ENCODE measurements at places on chromosomes 6 and 20.

DNA sequence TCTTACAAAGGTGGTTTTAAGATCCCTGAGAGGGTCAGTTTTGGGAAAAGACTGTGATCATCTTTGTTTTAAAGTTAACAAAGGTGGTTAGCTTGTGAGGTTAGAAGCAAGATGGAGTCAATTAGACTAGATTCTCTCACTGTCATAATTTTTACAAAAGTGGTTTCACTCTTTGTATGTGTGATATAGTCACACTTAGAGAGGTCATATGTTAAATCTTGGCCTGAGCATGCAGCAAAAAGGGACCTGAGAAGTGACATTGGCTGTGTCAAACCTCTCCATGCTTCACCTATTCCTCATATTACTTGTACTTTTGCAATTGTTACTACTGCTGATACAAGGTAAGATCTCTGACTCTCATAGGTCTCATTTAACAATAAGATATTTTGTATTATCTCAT is 368.0 kb downstream of the TBC1D32 start:
- no peak for DNase-seq

DNA sequence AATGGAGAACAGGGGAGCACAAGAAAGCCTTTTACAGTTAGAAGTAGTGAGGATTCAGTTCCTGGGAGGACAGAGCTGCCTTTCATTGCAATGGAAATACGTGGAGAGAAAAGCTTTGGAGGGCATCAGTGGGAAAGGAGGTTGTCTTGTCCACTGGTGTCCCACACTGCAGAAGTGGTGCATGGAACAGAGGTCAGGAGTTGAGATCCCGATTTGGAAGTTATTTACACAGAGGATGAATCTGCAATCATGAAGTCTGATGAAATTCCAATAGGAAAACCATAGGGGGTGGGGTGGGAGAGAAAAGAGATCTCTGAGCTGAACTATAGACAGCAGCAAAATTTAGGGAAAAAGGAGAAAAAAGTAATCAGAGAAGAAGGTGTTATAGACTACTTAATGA is 33.6 kb downstream of the ADGRG6 start:
- no peak for DNase-seq

DNA sequence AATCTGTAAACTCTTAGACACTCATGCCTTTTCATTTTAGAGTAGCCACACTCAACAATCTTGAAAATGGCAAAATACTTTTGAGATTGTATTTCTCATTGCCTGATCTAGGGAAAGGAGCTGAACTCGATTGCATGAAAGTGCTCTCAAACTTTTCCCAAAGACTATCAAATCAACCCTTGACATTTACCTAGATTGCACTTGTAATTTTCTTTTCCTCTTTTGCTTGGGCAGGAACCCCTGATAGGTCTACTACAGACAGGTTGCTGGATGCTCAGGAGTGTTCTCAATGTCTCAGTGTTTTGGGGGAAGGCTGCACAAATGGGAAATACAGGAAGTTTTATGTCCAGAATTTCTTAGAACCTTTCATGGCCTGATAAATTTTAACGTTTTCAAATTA is 468.0 kb upstream of the GJE1 start:
- DNase-seq, result no peak

DNA sequence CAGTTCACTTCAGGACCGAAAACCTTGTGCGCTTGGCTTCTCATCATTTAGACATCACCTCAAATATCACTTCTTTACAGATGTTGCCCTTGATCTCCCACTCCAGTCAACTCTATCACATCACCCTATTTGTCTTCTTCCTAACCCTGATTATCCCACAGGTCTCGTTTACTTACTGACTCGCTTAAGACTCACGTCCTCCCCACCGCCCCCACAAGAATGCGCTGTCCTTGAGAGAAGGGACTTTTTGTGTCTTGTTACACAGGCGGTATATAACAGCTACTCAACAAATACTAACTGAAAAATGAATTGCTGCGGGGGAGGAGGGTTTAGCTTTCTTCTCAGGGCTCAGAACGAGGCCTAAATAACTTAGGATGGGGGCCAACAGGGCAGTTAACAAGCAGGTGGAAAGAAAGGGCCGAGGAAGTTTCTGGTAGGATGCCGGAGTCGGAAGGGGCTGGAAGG is 527 bp downstream of the TOMM34 start:
- peak; percentile 66 for DNase-seq

DNA sequence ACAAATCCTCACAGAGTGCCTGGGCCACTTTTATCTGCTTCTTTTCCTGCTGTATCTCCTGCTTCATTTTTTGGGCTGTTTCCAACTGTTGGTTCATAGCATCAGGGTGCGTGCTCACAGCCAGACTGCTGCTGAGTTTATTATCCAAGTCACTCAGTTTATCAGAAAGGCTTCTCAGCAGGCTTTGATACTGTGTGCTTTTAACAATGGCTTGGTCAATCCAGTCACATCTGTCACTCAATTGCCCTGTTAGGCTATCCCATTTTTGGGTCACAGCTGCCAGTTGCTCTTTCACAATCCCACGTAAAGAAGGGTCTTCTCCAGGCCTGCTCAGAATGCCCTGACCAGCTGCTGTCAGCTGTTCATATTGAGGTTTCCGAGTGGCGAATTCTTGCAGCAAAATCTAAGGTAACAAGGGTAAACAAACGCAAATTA is 87.2 kb downstream of the DST start:
- DNase-seq, result peak; percentile 81

DNA sequence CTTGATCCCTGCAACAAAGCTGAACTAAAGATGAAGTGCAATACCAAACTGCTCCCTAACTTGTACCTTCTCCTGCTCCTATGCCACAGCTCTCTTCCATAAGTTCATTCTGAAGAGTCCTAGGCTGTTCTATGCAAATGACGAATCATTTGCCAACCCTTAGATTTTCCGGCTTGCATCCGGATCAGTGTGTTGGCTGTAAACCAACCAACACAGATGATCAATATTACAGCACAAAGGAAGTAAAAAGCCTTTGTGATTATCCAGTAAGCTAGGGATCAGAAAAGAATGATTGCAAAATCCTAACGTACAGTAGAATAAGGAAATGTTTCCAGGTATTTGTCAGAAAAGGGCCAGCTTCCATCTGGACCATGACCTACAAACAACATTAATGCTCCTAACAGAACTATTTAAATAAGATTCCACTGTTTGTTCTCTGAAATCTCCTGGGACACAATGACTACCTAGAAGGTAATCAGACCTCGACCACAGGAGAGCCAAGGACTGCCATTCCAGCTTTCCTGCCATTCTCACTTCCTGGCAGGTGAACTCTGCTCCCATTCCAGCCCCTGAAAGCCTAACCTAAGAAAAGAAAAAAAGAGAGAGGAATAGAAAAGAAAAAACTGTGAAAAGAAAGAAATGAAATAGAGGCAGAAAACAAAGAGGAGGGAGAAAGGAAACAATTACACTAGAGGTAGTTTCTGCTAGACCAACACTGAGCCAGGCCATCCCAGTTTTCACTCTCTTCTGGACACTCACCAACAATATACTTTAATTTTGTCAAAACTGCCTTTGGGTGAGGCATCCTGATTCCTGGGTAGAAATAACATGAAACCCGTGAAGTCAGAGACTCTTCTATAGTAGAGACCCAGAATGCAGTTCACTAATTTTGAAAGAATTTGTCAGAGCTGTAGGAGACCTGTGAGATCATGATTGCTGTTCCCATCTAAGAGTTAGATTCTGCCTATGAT is 19.7 kb downstream of the GMDS start:
- no peak for DNase-seq

DNA sequence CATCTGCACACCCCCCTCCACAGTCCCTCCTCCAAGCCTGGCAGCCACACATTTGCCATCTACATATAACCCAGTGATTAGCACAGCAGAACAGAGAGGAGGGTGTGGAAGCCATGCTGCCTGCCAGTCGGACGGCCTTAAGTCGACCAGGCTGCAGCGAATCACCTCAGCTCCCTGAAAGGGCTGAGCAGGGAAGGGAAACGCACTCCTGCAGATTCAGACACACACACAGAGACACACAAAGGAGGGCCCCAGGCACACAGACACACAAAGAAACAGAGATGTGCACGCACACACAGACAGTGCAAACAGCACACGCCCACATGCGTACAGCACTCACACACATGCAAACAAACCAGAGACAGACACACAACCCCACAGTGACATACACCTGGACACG is 11.2 kb upstream of the SIRPA start:
- no peak for DNase-seq

DNA sequence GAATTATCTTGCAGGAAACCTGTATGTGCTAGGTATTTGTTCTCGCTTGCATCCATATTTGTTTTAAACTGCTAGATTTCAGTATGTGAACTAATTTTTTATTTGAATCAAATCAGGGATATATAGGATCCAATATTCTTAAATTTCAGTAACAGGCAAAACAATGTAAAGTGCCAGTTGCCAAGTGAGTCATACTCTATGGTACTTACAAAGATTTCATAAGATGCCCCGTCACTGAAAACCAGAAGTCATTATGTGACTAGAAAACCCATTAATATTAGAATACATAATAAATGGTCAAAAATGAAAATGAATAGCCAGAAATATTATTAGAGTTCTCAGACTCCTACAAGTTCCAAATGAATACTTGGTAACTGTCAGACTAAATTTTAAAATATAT is 481.2 kb downstream of the TFAP2A start:
- DNase-seq, result no peak

DNA sequence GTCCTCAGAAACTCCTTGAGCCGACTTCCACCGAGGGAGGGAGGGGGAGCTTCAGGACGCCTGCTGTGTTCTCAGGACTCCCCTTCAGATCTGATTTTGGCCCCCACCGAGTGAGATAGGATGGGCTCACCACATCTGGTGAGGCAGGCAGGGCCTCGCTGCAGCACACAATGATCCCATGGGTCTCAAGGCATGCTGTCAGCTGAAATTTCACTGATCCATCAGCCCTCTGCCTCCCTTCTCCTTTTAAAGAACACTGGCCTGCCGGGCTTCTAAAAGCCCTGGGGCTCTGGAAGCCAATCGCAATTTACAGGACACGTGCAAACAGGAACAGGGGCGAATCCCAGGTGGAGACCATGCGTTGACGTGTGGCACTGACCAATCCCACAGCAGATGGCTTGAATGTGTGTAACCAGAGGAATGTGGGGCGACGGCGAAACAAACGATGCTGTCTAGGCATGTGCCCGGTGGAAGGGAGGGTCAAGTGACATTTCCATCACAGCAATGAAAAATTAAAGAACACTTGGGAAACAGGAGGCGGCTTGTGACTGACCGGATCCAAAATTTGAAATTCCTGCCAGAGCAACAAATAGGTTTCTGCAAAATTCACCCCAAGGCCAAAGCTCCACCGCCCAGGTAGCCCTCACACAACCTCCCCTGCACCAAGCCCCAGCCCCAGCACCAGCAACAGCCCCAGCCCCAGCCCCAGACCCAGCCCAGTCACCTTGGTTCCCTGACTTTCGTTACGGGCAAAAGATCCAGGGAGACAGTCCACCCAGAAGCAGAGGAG is 167.1 kb upstream of the ZNF337 start:
- DNase-seq, result peak; percentile 69

- DNase-seq, result no peak
Observed at GRCh38 chr20:44540834-44541233, 19.0 kb upstream of the SERINC3 start.

GRCh38 chr6:30013291-30013922 is 47.7 kb upstream of the POLR1H start:
- peak; percentile 50 for DNase-seq
